ENCODE measurements at places on chromosomes 4 and X.

GRCh38 chr4:125276811-125277210 lies 37.9 kb upstream of the FAT4 start:
- no peak for DNase-seq

GRCh38 chr4:187283201-187283955 lies 559.7 kb upstream of the FAT1 start:
- no peak for DNase-seq

DNA sequence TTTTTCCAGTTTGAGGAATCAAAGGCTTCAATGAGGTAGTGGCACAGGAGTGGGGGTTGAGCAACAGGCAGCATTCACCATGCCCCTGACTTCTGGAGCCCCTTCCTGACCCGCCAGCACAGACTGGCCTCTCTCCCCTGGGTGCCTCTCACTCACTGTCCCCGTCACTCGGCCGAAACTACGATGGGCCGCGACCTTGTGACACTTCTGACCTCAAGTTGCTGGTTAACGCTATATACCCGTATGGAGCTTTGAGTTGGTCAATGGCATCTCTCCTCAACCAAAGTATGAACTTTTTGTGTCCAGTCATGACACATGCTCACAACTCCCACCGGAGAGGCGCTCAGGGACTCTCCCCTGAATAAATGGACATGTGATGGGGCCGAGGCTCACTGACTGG lies 72.1 kb downstream of the IRF2 start:
- DNase-seq: no peak

- no peak for DNase-seq
These were observed 34.0 kb upstream of the PACRGL start for GRCh38 chr4:20666012-20666860.

GRCh38 chr4:153242839-153243324 lies 38.6 kb downstream of the TRIM2 start:
- no peak for DNase-seq

GRCh38 chr4:7788694-7789425 lies 150.8 kb downstream of the AFAP1 start:
- no peak for DNase-seq

DNA sequence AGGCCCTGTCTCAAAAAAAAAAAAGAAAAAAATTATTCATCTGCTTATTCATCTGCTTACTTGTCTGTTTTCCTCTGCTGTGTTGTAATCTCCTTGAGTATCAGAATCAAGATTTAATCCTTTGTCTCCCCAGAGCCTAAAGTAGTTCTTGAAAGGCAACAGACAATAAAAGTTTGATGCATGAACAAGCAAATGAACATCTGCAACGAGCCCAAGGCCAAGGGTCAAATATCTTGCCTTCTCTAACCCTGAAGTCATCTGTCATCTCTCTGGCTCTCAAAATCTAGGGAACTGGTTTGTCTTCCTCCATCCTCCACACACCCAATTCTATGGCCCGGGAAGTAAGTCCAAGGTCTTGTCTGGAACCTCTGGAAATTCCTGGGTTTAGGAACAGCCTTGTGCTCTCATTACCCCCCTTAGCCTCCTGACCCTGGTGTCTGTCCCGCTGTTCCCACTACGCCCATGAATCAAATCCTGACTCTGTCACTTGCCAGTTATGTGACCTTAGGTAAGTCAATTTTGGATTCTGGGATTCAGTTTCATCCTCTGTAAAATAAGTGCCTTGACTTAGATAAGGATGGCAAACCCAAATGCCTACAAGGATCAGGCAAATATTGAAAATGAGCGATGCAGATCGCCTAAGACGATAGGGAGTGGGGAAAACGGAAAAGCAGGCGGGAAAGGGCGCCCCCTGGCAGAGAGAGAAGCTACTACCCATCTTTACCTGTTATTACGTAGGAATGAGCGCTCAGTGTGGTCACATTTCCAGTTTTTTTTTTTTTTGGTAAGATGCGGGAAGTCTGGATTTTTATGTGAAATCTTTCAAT lies 102.7 kb upstream of the DHX15 start:
- DNase-seq: no peak

GRCh38 chr4:80990851-80991250 lies 39.7 kb upstream of the BMP3 start:
- DNase-seq: no peak

DNA sequence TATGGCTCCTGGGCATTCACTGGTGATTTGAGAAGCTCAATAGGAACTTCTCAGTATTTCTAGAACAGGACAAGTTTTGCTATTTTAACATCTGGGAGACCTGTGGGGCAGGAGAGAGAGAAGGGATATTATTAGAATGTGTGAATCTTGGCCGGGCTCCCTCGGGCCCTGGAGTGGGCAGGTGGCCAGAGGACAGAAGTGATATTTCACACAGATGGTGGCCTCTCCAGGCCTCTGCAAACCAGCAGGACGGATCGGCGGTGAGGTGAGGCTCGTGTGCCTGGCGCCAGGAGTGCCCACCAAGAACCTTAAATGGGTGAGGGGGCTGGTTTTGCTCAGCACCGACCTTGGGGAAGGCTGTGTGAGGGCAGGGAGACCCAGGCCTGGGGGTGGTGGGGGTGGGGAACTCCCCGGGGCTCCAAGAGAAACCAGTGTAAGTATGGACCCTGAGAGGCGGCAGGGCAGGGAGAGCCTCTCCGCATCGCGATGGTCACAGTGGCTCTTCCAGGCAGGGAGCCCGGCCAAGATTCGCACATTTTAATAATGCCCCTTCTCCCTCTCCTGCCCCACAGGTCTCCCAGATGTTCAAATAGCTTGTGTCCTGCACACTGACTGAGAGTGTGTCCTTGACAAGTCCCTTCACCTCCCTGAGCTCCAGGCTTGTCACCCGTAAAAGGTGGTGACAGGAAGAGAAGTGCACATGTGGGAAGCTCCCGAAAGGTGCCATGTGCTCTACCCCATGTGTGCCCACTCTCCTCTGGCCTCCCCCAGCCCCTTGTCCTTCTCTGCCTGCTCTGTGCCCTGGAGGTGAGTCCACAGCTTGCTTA lies 64.9 kb downstream of the SORCS2 start:
- no peak for DNase-seq

DNA sequence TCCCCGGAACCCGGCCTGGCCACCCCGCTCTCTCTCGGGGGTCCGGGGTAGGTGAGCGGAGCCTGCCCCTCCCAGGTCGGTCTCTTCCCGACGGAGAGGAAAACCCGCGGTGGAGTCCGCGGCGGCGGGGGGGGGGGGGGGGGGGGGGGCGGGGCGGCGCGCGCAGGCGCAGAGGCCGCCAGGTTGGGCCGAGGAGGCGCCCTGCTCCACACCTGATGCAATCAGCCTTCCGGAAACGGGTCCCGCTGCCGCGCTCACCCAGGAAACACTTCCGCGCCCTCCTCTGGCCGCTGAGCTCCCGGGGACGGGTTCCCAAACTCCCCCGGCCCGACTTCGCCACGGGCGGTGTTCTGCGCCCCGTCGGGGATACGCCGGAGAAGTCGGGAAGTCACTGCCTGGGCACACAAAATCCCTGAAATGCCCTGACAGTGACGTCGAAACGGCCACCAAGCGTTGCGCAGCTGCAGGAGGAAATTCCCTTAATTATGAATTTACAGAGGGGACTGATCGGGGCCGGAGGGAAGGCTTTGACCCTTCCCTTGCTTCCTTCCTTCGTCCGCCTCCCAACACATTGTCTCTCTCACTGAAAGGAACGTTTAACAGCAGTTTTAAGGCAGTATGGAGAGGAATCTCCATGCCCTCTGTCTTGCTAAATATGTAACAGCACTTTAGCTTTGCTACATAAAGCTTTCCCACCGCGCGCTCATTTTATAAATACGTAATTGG lies 2.1 kb upstream of the APBB2 start:
- DNase-seq: peak; percentile 94

GRCh38 chrX:69131886-69132285 lies 33.4 kb downstream of the PJA1 start:
- no peak for DNase-seq

GRCh38 chr4:127155116-127155515 lies 477.6 kb upstream of the INTU start:
- no peak for DNase-seq

DNA sequence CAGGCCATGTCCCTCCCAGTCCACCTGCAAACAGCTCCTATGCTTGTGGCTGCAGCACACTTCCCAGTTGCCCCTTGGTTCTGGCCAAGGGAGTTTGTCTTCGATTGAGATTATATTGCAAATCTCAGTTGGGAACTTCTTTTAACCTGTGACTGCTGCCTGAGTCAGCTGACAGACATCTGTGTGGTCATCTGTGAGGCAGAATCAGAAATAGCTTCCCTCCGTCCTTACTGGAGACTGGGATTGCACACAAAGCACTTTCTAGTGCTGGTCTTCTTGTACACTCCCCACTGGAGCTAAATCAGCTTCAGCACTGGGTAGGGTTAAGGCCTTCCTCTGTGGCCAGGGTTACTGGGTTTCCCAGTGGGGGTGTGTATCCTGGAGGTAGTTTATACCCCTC lies 34.3 kb downstream of the ZNF330 start:
- no peak for DNase-seq

- DNase-seq: no peak
These were observed 239.9 kb downstream of the MAML3 start for GRCh38 chr4:139913995-139914598.

DNA sequence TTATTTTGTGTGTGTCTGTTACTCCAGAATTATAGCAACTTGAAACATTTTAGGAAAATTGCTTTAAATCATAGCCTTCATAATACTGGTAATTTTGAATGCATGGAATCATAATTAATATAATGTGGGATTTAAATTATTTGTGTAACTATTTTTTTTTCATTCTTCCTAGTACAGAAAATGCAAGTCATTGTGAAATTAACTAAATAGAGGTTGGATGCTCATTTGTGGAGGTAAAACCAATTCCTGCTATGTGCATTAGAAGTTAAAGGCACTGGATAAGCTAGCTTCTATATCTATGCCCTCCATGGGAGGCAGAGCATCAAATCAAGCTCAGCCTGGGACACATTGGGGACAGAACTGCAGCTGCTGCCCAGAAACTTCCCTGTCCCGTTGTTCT lies 1048.5 kb upstream of the PABPC4L start:
- peak; percentile 34 for DNase-seq

- no peak for DNase-seq
These were observed 1345.5 kb downstream of the TECRL start for GRCh38 chr4:63063760-63064159.

DNA sequence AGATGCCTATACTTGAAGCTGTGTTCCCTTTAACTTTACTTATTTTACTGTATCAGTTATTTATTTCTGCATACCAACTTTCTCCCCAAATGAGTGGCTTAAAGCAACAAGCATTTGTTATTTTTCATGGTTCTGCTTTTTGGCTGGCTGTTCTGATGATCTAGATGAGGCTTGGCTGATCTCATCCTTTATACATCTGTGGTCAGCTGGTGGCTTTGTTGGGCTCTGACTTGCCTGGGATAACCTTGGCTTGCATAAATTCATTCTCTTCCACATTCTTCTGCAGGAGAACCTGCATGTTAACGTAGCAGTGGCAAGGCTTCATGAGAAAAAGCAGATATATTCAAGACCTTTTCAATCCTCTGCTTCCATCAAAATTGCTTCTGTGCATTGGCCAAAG lies 1317.6 kb downstream of the ADGRL3 start:
- no peak for DNase-seq

GRCh38 chrX:39930786-39931528 lies 166.8 kb downstream of the BCOR start:
- DNase-seq: no peak

DNA sequence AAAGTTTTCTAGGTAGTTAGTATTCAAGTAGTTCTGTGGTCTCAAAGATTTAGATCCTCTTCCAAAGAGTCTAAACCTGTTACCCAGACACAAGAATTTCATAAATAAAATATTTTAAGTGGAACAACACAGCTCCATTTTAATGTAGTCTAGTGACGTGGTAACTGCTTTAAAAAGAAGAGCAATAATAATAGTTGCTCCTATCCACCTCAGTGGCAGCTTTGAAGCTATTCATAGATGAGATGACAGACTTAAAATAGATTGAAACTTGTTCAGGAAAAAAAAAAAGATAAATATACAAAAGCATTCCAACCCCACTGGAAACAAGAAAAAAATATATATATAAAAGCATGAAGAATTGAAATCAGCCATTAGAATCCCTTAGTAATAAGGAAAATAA lies 14.6 kb downstream of the SCOC start:
- DNase-seq: no peak

DNA sequence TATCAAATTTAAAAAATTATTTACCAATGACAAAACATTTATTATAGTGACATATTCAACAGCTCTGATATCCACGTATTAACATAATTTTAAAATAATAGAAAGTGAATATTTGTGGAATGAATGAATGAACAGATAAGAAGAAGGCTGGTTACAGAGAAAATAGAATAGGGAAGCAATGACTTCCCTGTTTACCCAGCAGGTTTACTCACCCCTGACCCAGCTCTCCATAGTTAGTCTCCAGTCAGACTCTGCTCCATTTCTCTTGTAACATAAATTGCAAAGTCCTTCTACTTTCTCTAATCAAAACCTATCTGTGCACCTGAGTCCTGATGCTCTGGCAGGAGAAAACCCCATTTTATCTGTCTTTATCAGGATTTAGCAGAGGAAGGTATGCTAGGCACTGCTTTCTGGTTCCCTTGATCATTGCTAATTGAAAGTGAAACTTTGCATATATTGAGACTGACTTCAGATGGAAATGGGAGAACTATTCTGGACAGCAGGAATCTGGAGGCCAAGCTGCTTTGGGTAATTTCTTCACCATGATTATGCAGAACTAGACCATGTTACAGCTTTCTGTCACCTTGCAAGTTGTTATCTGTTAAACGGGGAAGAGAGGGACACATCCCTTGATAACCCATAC lies 363.0 kb downstream of the FAT4 start:
- no peak for DNase-seq

- DNase-seq: no peak
These were observed 6.4 kb upstream of the SLC10A6 start for GRCh38 chr4:86855572-86855971.

DNA sequence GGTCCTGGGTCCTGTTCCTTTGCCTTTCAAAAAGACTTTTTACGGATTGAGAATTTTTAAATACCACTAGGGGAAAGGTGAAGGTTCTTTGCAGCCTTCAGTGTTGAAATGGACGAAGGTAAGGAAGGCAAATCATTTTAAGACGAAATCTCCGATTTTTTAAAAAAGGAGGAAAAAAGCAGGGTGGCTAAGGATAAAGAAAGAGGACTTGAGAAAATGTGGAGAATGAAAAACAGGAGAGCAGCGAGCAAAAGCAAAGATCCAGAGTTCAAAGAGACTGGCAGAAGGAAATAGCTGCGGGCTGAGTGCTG lies 314 bp downstream of the EPHA5 start:
- DNase-seq: no peak

GRCh38 chr4:79413032-79413885 lies 5.2 kb upstream of the GK2 start:
- DNase-seq: no peak

DNA sequence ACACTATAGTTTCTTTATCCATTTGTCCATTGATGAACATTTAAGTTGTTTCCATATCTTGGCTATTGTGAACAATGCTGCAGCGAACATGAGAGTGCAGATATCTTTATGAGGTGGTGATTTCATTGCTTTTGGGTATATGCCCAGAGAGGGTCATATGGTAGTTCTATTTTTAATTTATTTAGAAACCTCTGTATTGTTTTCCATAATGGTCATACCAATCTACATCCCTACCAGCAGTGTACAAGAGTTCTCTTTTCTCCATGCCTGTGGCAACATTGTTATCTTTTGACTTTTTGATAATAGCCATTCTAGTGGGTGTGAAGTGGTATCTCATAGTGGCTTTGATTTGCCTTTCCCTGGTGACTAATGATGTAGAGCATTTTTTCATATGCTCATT lies 48.8 kb downstream of the EDA start:
- no peak for DNase-seq

- no peak for DNase-seq
These were observed 642.1 kb upstream of the TENM3 start for GRCh38 chr4:181601103-181601502.

GRCh38 chr4:121330180-121330665 lies 50.6 kb downstream of the QRFPR start:
- DNase-seq: no peak

Data from NCI-H2081 (cell line).